ENCODE measurements at places on chromosomes 4 and X. TPM values are rescaled to one million over a fixed set of nuclear protein-coding genes. Genes with fewer than 3 reads are reported as not detected.

The MXRA5 gene
- 40.3 TPM for total RNA-seq

DNA sequence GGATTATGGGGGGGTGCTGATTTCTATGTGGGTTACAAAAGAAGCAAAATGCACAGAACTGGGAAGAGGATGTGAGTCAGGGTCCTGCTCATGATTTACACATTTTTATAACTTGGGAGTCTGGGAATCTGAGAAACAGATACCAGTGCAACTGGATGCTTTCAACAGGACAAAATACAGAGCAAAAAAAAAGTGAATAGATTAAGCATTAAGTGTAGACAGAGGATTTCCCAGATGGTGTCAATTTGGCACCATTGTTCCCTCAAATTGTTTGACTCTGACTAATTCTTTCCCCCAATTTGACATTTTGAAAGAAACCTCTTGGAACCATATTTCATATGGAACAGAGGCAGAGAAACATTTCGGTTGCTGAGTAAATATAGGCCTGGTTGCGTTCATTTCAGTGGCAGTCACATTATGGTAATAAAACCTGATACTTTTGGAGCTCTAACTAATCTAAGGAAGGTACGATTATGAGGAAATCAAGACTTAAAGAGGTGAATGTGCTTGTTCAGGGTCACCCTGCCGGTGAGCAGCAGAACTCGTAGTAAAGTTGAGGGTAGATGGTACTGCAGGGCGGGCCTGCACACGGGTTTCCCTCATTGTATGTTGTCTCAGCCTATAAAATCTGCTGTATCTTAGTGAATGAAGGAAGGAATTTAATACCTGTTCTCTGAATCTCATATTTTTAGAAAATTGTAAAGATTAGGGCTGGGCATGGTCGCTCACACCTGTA lies 18.7 kb upstream of the CDKL5 start:
- peak; percentile 36 for DNase-seq

GRCh38 chrX:153828723-153829548 lies 1.4 kb downstream of the PDZD4 start:
- no peak for DNase-seq

- DNase-seq = peak; percentile 20
These were observed 587 bp downstream of the TIMM8A start for GRCh38 chrX:101347859-101348451.

DNA sequence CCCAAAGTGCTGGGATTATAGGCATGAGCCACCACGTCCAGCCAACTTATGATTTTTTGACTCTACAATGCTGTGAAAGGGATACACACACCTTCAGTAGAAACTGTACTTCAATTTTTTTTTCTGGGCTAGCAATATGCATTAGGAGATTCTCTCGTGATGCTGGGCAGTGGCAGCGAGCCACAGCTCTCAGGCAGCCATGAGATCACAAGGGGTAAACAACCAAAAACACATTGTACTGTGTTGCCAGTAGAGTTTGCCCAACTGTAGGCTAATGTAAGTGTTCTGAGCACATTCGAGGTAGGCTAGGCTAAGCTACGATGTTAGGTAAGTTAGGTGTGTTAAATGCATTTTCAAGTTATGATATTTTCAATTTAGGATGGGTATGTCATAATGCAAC lies 25.7 kb downstream of the RAB33A start:
- peak; percentile 16 for DNase-seq

GRCh38 chrX:36083256-36083655 lies 163.7 kb downstream of the CFAP47 start:
- no peak for DNase-seq

DNA sequence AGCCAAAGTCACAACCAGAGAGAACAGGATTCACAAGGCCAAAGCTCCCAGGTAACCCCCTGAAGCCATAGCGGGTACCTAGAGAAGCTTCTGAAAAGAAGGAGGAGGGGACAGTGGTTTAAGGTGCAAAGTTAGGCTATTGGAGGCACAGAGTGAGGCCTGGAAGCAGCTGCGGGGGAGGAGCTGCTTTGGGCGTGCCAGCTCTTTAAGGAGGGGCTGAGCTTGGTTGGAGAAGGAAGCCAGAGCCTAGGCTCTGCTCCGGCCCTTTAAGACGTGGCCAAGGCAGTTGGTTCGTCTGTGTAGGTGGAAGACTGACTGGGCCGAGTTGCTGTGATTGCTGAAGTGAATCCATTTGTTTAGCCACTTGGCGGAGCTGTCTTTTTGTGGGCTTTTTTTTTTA lies 1.5 kb downstream of the KLF8 start:
- DNase-seq = peak; percentile 41

The TMEM192 gene
- 4.1 TPM for total RNA-seq

- DNase-seq = no peak
These were observed 17.3 kb upstream of the CXCL8 start for GRCh38 chr4:73723023-73723422.

DNA sequence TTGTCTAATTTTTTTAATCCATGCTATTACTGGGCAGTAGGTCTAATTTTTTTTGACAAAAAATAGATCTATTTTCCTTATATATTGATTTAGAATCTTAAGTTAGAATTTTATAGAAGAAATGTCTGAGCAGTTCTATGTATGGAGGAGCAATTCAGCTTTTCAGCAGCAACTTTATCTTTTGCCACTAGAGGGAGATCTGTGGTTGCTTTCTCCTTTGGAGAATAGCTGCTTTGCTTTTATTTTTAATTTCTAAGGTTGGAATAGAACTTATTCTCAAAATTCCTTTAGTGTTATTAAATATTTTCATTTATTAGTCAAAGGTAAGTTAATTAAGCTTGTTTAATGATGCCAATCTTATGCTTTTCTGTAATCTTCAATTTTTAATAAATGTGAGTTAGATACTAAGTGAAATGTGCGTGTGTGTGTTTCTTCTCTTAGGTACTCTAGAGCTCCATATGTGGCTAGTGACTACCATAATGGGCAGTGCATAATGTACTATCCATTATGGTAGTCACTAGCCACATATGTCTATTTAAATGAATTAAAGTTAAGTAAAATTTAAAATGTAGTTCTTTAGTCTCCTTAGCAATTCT lies 29.3 kb downstream of the FAM199X start:
- DNase-seq = peak; percentile 40

The CSN1S1 gene
- total RNA-seq = not detected

The MAML3 gene
- 2.1 TPM for total RNA-seq

DNA sequence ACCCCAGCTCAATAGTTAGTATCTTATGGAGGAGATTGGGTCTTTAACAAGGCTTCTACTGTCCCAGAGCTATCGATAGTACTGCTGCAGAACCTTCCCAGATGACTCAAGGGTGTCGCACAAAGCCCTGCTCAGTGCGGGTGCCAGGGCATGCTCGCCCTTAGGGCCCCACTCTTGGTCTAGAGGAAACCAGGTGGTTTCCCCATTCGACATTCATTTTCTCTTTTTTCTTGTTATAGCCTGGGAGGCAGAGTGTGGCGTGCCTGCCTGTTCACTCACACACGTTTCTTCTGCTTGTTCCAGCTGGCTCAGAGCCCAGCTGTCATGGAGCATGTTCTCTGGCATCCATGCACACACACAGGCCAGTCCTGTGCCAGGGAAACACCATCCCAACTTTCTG lies 144.5 kb downstream of the SMIM20 start:
- DNase-seq = peak; percentile 37

The LNX1 gene
- total RNA-seq = 0.51 TPM

DNA sequence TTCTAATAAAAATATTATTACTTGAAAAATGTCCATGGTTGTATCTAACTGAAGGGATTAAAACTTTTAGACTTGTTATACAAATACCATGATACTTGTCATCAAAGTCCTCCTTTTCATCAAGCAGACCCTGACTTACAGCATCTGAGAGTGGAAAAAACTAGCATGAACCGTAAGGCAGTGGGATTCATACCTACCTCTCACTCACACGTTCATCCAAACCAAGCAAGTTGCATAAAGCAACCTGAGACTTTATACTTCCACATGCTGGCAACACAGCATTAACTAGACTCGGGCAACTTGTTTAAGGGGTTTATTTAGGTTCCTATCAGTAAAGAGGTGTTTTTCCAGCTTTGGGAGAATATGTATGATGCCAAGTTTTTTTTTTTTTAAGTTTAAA lies 22.6 kb upstream of the TLR7 start:
- no peak for DNase-seq

- no peak for DNase-seq
These were observed 39.7 kb upstream of the CXorf51A start for GRCh38 chrX:146854281-146854680.

The IL2 gene
- not detected for total RNA-seq

DNA sequence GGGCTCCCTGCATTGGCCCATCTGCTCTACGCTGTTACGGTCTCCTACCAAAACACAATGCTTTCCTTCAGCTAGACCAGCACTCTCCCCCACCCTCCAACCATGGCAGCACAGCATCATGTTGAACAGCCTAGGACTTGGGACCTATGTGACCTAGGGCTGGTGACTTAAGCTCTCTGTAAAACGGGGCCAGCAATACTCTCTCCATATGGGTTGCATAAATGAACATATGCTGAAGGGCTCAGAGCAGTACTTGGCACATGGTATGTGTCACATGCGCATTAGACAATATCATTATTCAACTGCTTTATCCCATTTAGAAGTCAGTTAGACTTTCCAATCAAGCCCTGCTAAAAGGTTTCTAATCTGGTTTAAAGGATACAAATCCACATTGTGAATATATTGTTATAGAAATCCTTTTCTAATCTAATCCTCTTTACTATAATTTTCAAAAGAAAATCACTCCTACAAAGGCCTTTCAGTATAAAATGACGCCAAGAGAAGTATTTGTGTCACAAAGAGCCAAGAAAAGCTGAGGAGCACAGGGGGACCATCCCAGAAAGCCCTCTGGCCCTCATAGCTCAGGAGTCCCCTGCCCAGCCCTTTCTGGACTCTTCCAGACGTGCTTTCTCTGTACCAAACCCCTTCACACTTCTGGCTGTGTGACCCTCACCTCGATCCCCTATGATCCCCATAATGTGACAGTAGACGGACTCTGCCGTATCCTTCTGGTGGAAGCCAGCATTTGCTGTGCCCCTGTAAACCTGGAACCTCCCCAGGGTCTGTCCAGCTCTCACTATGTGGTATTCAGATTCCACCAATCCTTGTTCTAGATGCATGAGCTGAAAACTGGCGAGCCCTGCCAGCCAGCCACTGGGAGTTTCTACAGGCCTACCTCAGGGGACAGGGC lies 42.3 kb downstream of the NSG1 start:
- DNase-seq = no peak

DNA sequence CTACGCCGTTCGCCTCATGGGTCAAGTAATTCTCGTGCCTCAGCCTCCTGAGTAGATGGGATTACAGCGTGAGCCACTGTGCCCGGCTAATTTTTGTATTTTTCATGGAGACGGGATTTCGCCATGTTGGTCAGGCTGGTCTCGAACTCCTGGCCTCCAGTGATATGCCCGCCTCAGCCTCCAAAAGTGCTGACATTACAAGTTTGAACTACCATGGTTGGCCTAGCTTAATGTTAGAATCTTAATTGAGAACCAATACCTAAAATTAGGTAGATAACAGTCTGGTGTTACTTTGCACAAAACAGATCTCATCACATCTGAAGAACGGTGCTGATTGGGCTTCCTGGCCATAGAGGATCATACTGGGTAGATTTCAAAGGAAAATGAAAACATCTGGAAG lies 184.9 kb downstream of the VEGFC start:
- no peak for DNase-seq

The GABRQ gene
- under 0.01 TPM for total RNA-seq

GRCh38 chr4:186032259-186032658 lies 36.7 kb upstream of the TLR3 start:
- no peak for DNase-seq

GRCh38 chr4:101954351-101954750 lies 163.8 kb downstream of the BANK1 start:
- peak; percentile 23 for DNase-seq

The POU3F4 gene
- total RNA-seq = not detected

- DNase-seq = no peak
These were observed 60.9 kb downstream of the LEF1 start for GRCh38 chr4:108107729-108108382.

GRCh38 chr4:72424006-72424405 lies 145.0 kb downstream of the ADAMTS3 start:
- no peak for DNase-seq

- DNase-seq = no peak
These were observed 89.2 kb upstream of the GPM6B start for GRCh38 chrX:13906093-13906492.

The SLC9B1 gene
- 2.0 TPM for total RNA-seq

The SUPT20HL2 gene
- not detected for total RNA-seq

The NLGN3 gene
- total RNA-seq = 0.83 TPM

GRCh38 chrX:120109378-120109777 lies 6.3 kb downstream of the RHOXF1 start:
- DNase-seq = no peak

DNA sequence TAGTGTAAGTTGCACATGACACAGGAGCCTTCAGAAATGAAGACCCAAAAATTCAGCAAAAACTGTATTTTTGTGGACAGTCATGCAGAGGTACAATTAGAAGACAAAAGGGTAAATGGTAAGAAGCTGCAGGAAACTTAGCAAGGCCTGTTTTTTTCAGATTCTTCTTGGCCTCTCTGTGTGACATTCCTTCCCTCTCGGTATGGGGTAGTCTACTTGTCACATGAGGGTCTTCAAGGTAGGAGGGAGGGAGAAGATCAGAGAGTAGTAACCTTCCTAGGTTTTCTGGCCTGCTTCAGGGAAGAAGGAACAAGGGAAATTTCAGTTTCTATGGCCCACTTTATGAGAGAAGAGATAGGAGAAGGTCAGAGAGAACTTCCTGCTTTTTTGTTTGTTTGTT lies 230.4 kb upstream of the PPP1R2C start:
- DNase-seq = no peak

The HSFX2 gene
- 0.26 TPM for total RNA-seq

The BEND2 gene
- not detected for total RNA-seq

Data from fibroblast of lung (primary cell).